ENCODE measurements at places on chromosomes 5 and 9.

DNA sequence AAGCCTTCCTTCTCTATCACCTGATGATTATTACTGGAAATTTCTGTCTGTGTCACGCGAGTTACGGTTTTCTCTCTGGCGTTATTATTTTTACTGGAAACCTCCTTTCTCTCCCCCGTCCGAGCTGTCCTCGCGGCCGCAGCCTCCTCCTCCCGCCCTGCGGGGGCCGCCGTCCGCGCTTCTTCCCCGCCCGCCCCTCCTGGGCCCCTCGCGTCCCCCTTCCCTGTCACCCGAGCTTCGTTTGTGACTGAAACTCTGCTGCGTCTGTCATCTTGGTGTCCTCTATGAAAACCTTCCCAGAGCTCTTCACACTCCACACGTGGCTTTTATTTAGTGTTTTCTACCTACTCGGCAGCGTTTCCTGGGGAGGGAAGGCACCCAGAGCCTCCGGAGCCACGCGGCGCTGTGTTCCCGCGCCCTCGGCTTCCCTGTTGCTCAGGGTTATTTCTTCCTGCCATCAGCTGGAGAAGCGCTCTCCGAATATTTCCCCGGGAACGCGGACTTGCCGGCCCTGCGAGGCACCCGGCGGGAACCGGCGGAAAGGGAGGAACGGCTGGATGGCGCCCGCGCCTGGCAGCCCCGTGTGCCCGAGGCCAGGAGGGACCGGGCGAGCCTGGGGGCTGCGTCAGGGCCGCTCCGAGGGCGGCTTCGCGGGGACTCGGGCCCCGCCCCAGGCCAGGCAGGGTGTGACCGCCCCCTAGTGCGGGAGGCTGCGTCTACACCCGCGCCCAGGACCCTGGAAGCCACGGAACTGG, 33.9 kb downstream of the TRIP13 start:
- DNase-seq, result no peak

GRCh38 chr5:141657937-141658545, 6.8 kb upstream of the FCHSD1 start:
- DNase-seq, result peak; percentile 77

DNA sequence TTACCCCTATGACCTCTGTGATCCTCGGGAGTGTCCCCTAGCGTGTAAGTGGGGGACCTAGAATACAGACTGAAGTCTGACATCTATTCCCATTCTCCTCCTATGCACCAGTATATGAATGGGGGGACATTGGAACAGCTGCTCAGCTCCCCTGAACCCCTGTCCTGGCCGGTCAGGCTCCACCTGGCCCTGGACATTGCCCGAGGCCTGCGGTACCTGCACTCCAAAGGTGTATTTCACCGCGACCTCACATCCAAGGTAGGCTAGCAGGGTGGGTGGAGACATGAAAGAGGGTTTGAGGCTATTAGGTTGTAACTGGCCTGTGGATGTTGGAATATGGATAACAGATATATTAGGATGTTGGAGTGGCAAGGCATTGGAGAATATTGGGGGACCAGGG, 1.7 kb downstream of the TESK1 start:
- DNase-seq, result no peak

DNA sequence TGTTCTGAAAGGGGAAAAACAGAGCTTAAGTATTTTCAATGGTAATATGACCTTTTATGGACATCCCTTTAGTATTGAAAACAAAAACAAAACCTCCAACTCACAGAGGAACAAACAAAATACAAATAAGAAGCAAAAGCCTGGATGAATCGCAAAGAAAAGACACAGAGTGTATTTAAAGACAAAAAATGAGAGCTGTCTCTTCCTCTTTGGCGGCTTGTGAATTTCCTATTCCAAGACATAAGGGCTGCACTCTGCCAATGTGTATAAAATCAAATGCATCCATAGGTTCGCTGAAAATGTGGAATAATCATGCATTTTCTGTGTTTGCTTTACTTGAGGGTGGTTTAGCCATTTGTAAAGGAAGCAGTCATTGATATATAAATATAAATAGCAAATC, 739.3 kb upstream of the ZNF608 start:
- DNase-seq, result no peak

DNA sequence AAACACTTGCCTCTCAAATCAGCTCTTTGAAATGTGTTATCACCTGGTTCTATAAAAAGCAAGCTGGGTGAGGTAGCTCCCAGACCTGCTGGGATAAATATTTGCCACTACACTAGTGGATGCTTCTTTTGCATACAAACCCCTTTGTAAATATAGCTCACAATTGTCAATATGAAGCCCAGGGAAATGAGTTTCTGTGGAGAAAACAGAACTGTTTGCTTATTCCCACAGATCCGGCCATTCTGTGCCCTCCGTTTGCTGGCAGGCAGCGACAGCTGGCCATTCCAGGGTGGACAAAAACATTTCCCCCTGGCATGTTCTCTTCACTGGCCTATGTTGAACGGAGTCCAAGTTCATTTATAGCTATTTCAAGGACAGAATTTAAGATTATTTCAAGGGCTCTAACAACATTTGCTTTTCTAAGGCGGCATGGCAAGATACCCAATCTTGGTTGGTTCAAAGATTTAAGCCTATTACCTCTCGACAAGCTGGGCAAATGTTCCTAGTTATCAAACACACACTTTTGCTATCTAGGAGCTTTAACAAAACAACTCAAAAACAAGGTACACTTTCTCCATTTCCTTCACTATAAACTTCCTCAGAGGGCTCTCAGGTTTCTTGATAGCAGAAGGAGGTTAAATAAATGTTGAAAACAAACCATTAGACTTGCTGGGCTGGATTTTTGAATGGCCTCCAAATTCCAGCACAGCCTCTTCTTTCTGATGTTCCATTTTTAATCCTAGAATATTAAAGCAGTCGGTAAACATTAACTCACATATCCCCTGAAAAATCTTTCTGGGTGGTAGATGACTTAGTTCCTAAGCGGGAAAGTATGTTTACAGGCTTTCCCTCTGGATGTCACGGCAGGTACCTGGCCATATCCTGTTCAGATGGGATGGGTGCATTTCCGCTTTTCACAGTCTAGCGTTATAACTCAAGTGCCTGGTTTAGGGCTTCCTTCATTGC, 332.3 kb downstream of the PLK2 start:
- no peak for DNase-seq

DNA sequence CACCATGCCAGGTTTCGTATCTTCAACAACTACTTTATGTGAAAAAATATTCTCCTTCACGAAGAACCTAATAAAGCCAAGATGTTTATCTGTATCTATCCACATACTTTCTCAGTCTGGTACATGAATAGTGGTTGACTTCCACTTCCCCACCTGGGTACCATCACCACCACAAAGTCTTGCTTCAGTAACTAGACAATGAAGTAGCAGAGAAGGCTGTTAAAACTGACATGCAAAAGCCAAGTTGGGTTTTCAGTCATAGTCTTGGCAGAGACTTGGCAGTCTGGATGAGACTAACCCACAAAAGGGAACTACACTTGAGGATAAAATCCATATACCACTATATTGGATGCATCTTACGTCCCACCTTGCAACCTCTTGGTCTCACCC, 5.0 kb downstream of the P4HA2 start:
- no peak for DNase-seq

GRCh38 chr9:106615118-106615889, 247.7 kb upstream of the ZNF462 start:
- DNase-seq, result no peak

DNA sequence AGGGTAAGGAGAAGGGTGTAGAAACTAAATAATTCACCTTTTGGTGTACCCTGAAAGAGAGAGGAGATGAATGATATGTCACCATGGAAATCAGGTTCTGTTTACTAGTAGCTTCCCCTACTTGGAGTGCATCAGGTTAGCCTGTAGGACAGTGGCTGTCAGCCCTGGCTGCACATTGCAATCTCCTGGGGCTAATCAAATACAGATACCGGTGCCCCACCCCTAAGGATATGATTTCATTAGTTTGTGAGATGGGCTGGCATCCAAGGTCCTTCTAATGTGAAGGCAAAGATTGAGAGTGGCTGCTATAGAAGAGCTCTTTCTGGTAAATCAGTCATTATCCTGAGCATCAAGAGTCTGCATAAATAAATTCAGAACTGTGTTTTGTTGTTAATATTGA, 47.2 kb downstream of the INSYN2B start:
- DNase-seq, result no peak

GRCh38 chr5:78509884-78510769, 138.4 kb downstream of the LHFPL2 start:
- DNase-seq, result no peak

- peak; percentile 28 for DNase-seq
Observed at GRCh38 chr9:78325343-78325742, 28.4 kb downstream of the PSAT1 start.

DNA sequence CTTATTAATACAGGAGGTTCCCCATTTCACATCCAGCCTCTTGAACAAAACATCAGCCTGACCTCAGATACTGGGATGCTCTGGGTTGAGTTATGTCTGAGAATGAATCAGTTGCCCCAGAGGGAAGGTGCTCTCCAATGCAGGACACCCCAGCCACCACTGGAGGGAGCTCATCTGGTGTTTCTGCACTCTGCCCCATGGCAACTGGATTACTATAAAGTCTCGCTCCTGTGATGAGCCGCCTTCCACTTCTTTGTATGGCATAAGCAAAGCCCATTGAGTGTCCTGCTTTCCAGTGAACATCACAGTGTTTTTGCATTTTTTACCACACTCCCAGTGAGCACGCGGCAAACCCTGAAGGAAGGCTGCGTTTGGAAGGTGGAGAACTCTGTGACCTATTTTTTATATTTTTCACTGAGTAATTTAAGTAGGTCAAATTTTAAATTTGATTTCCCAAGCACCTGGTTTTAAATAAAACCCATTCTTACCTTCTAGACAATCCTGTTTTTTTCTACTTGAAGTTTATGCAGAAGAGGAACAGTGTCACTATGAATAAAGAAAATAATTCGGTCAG, 176.9 kb upstream of the WWC1 start:
- no peak for DNase-seq

DNA sequence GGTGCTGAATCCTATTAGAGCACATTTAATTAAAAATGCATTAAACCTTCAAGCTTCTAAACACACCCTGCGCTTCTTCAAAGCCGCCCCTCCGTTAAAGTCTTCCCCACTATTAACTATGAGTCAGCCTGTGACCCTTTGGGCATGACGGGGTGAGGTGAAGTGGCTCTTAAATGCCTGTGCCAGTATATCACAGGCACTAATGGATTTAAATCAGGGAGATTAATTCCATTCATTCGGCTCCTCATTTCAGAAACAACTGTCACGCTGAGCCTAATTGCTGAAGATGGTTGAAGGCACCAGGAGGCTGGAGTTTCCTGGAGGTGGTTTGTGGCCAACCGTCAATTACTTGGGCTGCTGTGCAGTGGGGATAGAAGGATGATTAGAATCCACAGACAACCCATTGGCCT, 192.6 kb upstream of the MSX2 start:
- no peak for DNase-seq

GRCh38 chr5:133827011-133827410, 141.4 kb downstream of the C5orf15 start:
- no peak for DNase-seq

DNA sequence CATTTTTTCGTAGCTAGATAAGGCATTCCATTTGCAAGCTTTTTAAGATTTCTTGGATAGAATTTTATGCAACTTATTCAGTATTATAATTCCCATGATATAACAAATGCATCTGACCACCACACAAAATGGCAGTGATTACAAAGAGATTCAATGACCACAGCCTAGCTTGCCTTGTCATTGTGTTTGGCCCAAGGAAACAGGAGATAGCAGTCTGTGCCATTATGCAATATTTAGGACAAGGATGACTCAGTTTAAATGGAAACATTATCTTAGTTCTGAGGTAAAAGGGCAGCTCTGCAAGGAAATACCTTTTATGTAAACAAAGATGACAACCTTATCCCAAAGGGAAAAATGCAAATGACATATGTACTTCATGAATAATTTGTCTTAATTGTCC, 89.8 kb downstream of the NUDT12 start:
- no peak for DNase-seq

DNA sequence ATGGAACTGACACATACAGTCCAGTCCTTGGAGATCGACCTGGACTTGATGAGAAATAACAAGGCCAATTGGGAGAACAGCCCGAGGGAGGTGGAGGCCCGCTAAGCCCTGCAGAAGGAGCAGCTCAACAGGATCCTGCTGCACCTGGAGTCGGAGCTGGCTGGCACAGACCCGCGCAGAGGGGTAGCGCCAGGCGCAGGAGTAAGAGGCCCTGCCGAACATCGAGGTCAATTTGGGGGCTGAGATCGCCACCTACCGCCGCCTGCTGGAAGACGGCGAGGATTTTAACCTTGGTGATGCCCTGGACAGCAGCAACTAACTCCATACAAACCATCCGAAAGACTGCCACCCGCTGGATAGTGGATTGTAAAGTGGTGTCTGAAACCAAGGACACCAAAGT, 1610.1 kb upstream of the ACO1 start:
- no peak for DNase-seq

DNA sequence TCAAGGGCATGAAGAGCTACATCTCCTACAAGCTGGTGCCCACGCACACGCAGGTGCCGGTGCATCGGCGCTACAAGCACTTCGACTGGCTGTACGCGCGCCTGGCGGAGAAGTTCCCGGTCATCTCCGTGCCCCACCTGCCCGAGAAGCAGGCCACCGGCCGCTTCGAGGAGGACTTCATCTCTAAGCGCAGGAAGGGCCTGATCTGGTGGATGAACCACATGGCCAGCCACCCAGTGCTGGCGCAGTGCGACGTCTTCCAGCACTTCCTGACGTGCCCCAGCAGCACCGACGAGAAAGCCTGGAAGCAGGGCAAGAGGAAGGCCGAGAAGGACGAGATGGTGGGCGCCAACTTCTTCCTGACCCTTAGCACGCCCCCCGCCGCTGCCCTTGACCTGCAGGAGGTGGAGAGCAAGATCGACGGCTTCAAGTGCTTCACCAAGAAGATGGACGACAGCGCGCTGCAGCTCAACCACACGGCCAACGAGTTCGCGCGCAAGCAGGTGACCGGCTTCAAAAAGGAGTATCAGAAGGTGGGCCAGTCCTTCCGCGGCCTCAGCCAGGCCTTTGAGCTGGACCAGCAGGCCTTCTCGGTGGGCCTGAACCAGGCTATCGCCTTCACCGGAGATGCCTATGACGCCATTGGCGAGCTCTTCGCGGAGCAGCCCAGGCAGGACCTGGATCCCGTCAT, 1.4 kb downstream of the SNX18 start:
- no peak for DNase-seq

DNA sequence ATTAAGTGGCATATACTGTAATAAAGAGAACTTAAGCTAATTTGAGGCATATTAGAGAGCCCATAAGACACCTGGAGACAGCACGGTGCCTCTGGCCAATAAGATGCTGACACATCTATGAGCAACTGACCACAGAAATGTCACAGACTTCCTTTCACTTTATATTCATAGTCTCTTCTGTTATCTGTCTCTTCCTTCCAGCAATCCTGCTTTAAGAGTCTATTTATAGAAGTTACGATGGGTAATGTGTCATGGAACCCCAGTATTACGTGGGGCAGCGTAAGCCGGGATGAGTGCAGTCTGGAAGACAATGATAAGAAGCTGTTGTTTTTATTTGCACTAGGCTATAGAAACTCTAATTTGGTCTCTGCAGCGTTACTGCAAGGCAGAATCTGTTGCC, 136.8 kb downstream of the CFAP90 start:
- DNase-seq, result no peak

GRCh38 chr5:151139015-151139414, 18.6 kb downstream of the ANXA6 start:
- no peak for DNase-seq

GRCh38 chr9:5976674-5977397, 38.6 kb downstream of the RANBP6 start:
- DNase-seq, result no peak
